Amniotic stem cell (primary cell): ENCODE measurements at places on chromosomes 3 and 15.

DNA sequence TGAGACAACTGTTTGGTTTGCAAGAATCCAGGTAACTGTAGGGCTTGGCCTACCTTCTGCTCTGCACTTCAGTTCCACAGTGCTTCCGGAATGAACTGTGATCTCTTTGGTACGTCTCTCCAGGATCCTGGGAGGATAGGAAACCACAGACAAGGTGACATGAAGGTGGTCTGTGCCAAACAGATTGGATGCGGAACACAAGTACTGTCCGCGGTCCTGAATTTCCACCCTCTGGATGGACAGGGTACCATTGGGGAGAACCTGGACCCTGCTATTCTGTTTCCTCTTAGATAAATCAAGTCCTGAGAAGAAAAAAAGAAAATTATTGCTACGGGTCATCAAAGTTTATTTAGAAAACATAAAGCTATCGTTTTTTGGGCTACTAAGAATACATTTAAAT, 17.3 kb downstream of the IGSF10 start:
- no peak for DNase-seq

GRCh38 chr15:70869346-70869745, 15.4 kb upstream of the LARP6 start:
- no peak for DNase-seq

DNA sequence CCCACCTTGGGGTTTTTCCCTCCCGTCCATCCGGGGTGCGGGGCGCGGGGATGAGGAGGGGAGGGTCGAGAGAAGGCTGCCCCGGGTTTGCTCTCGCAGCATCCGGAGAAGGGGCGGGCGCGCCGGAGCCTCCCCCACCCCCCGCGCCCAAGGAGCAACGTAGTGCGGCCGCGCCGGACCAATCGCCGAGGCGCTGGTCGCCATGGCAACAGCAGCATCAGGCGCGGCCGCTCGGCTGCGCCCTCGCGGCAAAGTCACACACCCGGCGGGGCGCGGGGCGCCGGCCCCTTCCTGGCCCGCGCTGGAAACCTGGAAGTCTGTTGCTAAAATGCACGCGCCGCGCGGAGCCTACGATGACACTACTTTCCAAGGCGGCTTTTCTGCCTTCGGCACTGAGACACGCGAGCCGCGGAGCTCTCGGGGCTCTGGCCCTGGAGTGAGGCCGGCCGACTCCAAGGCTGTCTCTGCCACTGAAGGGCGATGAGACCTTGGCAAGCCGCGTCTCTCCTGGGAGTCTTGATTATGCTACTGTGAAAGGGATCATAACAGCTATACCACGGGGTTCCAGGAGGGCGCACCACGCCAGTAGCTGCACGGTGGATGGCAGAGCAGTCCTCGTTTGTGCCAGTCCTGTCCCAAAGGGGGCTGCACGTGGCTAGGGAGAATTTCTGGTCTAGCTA, at the start of gene IQSEC1:
IQSEC1 (minus strand) TSS at position 104 of the 680 bp plus-strand sequence. CDS start 415 bp downstream, outside the sequence.
- DNase-seq: no peak

- no peak for DNase-seq
Observed at GRCh38 chr15:48006031-48006511, 114.7 kb upstream of the SLC24A5 start.

GRCh38 chr15:55991802-55992768, 1.3 kb downstream of the NEDD4 start:
- no peak for DNase-seq

DNA sequence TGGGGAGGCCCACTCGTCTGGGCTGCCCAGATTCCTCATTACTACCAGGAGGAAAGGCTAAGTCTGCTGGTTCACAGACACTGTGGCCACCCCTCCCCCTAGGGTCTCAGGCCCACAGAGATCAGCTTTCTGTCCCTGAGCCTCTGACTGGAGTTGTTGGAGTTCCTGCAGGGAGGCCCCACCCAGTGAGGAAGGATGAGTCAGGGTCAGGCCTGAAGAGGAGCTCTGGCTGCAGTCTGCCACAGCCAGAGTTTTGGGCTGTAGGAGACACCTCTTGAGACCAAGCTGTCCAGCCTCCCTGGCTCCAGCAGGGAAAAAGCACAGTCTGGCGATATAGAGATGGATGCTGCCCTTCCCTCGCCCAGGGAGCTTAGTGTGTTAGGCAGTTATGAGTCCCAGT, 720.9 kb upstream of the SEMA6D start:
- DNase-seq: no peak

DNA sequence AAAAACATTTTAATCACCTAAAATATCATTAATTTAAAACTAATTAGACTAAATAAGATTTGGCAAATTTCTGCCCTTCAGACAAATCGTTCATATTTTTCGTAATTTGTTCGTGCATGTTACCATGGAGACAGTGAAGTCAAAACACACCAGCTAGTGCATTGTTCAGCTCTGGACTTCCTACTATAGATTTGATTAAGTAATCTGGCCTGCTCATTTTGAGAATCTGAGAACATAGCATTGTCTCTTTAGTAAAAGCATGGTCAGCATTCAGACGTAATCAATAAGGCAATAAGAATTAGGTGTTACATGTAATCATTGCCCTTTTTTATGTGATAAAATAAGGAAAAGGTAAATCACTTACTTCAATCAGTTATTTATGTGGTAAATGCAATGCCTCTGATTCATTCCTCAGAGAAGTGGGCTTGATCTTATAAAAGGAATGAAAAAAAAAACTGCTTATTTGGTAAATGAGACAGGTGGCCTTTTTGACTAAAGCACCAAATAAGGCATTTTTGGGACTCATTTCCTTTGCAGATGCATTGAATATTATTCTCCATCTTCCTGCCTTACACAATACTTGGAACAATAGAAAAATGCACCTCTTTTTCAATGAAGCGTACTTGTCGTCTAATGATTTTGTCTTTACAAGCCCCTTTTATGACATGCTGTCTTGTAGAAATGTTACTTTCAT, 84.5 kb upstream of the FNDC3B start:
- no peak for DNase-seq

DNA sequence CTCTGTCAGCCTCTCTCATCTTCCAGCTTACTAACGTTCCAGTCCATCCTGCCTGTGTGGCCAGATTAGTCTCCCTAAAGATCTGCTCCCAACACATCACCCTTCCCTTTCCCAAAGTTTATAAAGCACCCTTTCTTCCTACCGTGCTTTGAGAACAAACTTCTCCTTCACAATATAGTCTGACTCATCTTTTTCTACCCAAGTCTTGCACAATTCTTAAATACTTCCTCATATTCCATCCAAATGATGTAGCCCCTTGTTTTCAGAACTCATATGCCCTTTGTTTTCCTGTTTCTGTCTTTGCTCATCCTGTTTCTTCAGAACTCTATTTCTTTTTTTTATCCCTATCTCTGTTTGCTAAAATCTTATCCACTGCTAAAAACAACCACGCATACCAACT, 326.8 kb downstream of the MFSD1 start:
- DNase-seq: no peak

GRCh38 chr3:60932643-60933042, 318.6 kb downstream of the FHIT start:
- DNase-seq: no peak

DNA sequence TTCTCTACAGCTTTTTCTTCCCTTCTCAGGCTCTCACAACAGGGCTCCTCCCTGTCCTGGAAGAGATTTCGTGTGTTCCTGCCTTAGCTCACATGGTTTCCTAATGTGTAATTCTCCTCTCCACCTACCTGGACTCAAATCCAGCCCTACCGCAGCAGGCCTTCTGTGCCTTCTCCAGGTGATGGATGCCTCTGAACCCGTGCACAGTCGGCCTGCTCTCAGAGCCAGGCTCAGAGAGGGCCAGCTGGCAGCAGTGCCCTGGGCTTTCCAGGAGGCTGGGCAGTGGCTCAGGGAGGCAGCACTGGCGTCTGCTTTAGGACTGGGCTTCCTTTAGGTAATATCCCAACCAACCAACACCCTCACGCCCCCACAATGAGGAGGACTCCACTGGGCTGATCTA, 123.2 kb upstream of the TMC3 start:
- no peak for DNase-seq

DNA sequence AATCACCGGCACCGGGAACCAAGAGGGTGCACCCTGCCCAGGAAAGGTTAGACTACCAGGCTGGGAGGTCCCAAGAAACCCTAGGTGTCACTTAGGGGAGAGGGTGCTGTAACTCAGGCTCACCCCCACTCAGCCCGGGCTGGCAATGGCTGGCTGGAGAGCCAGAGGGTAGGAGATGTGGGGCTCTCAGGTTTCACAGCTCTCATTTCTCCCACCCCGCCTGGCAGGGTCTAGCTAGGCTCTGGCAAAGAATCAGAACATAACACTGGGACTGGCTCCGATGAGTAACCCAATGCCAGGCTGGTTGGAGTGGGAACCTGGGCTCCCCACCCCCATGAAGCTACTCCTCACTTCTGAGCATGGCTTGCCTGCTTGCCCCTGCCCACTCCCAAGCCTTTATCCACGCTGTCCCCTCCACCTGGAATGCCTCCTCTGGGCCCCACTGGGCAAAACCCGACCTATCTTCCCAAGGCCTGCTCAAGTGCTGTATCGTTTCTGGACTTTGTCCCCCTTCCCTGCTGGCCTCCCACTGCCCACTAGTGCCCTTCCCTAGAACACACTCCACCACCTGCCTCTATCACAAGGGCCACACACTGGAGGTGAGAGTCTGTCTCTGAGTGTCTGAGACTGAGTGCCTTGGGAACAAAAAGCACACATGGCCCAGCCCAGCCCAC, 2.0 kb downstream of the CIB2 start:
- DNase-seq: no peak

GRCh38 chr15:78880242-78880533, 7.5 kb downstream of the MORF4L1 start:
- no peak for DNase-seq

DNA sequence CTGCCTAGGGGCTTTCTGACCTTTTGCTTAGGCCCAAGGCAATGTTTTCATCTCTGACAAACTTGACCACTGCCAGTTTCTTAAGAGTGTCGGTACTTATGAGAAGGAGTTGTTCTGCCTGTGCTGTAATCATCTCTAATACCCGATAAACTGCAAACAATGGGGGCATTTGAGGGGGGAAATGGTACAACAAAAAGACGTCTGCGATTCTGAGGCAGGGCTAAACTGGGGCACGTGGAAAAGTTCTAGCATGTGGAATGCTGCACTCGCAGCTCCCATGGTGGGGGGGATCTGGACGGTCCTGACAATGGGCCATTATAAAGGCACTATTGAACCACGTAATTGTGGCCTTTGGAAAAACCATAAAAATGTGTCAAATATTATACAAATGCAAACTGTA, 73.1 kb upstream of the SAMMSON start:
- DNase-seq: no peak

DNA sequence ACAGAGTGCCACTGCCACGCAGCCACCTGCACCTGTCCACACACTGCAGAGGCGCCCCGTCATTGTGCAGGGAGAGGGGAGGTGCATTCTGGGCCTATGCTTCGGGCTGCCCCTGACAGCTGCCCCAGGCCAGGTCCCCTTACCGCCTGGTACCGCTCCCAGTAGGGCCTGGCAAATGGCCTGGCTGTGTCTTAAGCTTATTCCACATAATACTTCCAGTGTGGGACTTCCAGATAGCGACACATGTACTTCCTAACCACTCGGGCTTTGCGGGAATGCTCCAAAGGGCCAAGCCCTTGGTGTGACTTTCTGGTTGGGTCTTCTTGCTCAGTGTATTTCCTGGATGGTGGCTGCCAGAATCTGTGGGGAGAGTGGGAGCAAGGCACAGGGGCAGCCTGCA, 254.3 kb upstream of the CHRNA7 start:
- DNase-seq: no peak

DNA sequence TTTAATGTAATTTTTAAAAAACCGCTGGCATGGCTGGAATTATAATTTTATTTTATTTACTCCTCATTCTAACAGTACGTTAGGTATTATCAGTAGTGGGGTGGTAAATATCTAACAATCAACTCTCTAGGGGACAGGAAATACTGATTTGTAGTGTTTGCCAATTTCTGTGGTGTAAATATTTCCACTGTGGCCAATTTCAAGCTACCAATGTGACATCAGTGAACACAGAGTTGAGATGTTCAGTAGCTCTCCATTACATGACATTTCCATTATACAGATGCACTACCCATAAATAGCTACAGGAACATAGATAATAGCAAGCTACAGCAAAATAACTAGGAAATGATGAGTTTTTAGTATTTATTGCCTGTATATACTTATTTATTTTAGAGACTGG, 10.0 kb upstream of the ARL8B start:
- DNase-seq: no peak

DNA sequence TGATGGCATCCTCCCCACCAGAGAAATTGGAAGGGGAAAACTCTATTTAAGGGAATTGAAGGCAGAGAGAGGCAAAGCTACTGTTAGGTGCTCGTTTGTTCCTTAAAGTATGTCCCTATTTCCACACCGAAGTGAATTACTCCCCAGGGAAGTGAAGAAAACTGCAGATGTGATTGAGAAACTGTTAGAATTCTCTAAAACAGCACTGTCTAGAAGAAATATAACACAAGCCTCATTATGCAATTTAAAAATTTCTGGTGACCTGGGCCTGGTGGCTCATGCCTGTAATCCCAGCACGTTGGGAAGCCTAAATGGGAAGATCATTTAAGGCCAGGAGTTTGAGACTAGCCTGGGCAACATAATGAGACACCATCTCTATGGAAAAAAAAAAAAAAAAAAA, 305.0 kb downstream of the SHQ1 start:
- no peak for DNase-seq

DNA sequence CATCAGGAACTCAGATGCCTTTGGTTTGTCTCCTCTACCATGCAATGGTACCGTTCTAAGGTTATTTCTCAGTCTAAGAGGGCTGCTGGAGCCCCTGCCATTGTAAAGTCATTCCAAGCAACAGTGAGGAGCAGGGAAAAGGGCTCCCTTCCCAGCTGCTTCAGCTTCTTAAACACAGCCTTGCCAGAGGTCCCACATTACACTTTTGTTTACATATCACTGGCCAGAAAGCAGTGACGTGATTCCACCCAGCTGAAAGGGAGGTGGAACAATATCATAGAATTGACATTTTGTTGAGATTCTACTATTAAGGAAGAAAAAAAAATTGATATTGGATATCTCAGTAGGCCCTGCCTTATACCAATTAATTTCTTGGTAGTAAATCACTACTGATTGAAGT, 194.6 kb downstream of the SUCLG2 start:
- DNase-seq: no peak

DNA sequence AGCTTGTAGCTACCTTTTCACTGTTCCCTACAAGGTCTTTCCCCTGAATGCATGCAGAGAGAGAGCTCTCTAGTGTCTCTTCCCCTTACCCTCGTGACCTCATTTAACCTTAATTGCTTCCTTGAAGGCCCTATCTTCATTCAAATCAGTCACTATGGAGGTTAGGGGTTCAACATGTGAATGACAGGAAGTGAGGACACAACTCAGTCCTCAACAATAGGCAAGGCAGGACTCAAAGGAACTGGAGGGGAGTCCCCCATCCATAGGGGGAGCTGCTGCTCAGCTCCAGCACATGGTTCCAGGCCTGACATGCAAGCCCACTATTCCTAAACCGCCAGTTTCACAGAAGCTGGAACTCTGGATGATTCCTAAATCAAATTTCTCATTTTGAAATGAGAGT, 33.8 kb upstream of the GYG1 start:
- DNase-seq: no peak
